Kidney epithelial cell (primary cell): ENCODE measurements at places on chromosomes 16 and 17. TPM values are rescaled to one million over a fixed set of nuclear protein-coding genes. Genes with fewer than 3 reads are reported as not detected.

Gene PDPR
- total RNA-seq: 26.3 and 29.8 TPM in 2 replicates

Gene TNFRSF17
- total RNA-seq: not detected in 2 replicates

- no peak for DNase-seq
Observed at GRCh38 chr17:50181144-50181543, 15.3 kb downstream of the SGCA start.

Gene KRTAP4-5
- total RNA-seq: not detected in 2 replicates

GRCh38 chr17:72380120-72380519 lies 259.3 kb downstream of the SOX9 start:
- DNase-seq: no peak

Gene ADAD2
- total RNA-seq: not detected in 2 replicates

DNA sequence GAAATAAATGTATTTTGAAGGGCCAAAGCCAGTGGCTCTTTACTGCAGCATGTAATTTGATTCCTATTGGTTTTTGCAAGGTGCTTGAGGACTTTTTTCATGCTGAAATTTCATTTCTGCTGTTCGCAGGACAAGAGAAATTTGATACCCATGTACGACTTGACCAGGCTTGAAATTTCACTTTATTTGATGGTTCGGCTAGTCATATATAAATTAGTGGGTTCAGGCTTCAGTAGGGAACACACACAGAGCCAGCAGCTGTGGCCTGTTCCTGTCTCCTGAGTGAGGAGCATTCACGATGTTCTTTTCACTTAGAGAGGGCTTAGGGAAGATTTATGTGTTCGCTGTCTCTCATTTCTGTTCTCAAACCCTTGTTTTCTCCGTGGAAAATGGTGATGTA lies 258.4 kb upstream of the CACNG5 start:
- no peak for DNase-seq

Gene SHISA9
- 32.8 and 36.4 TPM in 2 replicates for total RNA-seq

DNA sequence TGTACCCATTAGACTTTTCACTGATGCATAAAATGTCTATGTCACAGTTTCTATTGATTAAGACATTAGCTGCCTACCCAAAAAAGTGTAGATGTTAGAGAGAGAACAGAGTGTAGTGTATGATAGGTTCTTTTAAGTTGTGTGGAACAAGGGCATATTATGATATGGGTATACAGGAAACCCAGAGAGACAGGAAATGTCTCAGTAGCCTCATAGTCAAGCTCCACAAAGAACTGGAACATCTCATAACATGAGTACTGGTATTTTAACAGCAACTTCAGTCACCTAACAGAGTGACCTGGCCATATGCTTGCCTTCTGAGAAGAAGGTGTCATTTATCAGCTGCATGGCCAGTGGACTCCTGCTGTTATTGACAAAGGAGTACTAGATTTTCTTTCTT lies 128.1 kb downstream of the RGS9 start:
- DNase-seq: no peak

Gene SHISA6
- total RNA-seq: 0.55 and 0.71 TPM in 2 replicates

DNA sequence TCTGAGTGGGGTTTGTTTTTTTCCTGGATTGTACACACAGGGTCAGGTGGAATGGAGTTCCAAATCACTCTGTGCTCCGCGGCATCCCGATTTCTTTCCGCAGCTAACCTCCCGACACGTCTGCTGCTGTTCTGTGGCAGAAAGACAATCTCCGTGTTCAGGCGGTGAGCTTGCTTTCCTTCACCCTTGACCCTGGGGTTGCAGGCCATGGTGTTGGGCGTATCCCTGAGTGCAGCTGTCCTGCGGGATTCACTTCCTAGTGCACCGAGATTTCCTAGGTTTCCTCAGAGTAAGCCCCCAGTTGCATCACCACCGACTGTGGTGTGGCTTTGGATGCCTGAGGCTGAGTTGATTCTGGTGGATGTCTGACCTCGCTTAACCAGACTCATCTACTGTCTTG lies 7.8 kb upstream of the ARL6IP1 start:
- DNase-seq: no peak

Gene ATP5PD
- total RNA-seq: 247 and 275 TPM in 2 replicates

Gene CRAMP1
- 10.7 and 19.3 TPM in 2 replicates for total RNA-seq

DNA sequence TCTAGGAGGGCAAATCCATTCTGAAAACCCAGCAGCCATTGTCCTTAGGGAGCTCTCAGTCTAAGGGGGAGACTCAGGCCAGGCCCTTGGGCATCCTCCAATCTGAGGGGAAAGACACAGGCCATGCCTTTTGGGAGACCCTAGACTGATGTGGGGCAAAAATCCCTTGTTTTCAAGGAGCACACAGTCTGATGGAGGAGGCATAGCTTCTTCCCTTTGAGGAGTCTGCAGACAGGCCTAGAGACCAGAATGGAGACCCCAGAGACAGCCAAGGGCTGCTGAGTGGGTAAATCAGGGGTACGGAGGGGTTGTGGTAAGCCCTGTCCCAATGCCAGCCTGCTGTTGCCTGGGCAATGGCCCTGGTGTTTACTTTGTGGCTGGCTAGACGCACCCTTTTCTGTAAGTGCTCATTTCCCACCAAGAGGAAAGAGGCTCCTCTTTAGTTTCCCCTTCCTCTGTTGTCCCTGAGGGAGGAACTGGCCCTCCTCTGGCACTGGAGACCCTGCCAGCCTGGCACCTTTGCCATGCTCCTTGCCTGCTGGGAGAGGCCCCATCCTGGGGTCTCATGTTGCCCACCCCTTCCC lies 19.3 kb downstream of the ARHGAP23 start:
- no peak for DNase-seq

DNA sequence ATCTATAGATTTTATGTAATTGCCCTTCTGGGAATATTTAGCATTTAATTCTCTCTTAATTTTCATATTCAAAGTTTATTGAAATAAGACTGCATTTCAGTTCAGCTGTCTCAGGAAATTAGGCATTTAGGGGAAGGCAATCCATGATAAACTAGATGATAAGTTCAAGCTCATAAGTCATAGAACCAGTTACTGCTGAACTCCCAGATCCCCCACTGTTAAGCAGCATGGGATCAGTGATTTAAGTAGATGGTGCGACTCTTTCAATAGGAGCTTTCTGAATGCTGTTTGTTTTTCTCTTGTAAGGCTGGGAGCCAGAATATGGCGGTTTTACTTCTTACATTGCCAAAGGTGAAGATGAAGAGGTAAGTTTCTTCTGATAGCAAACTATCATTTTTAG lies 23.8 kb downstream of the OGFOD1 start:
- DNase-seq: no peak

DNA sequence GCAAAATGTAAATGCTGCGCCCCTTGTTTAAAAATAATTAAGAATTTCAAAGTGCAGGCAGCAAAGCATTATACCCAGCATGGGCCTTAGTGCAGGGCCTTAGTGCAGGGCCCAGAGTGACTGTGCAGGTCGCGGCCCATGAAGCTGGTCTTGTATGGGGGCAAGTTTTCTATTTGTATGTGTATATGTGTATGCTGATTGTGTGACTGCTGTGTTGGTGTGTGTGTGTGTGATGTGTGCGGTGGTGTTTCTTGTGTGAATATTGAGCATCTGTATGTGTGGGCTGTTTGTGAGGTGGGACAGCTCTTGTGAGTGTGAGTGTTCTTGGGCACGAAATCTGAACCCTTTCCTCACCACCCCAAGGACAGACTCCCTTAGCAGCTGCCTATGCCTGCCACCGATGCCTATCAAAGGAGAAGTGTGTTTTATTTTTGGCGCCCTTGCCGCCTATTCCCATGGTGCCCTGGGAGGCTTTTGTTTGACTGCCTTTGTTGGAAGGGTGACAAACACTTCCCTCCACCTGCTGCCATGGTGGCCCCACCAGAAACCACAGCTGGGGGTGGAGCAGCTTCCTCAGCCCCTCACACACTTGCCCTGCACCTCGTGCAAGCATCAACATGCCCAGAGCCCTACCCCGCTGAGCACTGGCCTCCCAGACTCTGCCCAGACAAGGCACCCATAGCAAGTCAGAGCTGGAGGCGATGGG lies 18.0 kb downstream of the CCR7 start:
- DNase-seq: no peak

Gene CD68
- 7.4 and 8.7 TPM in 2 replicates for total RNA-seq

- no peak for DNase-seq
Observed at GRCh38 chr17:41548844-41549595, 20.9 kb upstream of the KRT19 start.

Gene HID1
- 25.2 and 28.5 TPM in 2 replicates for total RNA-seq

DNA sequence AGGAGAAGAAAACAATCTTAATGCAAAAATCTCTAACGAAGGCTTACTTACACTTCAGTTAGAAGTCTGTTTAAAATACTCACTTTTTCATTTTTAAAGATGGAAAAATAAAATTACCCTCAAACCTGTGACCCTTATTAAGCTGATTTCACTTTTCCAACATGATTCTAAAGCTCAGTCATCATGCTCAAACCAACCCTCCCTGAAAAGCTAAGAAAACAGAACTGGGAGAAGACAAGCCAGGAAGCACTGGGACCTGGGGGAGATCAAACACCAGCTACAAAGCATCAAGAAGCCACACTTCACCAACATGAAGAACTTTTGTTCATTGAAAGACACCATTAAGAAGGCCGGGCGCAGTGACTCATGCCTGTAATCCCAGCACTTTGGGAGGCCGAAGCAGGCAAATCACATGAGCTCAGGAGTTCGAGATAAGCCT lies 88.8 kb downstream of the LITAF start:
- peak; percentile 26 for DNase-seq

DNA sequence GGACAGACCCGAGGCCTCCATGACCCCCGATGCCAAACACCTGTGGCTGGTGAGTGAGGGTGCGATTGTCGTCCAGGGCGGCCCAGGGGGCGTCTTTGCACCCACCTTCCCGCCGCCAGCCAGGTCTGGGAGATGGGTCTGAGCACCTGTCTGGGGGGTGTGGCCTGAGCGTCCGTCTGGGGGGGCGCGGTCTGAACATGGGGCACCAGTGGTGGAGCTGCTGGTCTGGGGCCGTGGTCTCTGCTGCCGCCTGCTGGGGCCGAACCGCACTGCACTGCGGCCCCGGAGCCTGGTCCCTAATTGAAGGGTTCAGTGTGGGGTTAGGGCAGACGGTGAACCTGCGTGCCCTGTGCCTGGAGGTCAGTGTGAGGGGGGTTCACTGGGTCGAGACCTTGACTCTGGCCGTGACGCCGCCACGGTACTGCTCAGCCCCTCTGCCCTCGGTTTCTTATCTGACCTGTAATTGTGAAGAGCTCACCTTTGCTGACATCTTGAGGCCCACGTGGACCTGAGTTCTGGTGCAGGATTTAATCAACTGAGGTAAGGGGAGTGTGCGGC lies 12.6 kb upstream of the TCF25 start:
- no peak for DNase-seq

Gene KCNH4
- total RNA-seq: 0.14 TPM in 1 of 2 replicates, not detected in the other

Gene SMIM5
- 0.89 and 1.7 TPM in 2 replicates for total RNA-seq

GRCh38 chr17:7677388-7678067 lies 9.8 kb downstream of the TP53 start:
- no peak for DNase-seq

Gene KRT222
- not detected in 2 replicates for total RNA-seq

Gene RGS11
- 0.21 TPM in 1 of 2 replicates, not detected in the other for total RNA-seq

- no peak for DNase-seq
Observed at GRCh38 chr17:80749611-80750010, 205.0 kb downstream of the RPTOR start.

- no peak for DNase-seq
Observed at GRCh38 chr17:34549966-34550365, 29.4 kb upstream of the TMEM132E start.

DNA sequence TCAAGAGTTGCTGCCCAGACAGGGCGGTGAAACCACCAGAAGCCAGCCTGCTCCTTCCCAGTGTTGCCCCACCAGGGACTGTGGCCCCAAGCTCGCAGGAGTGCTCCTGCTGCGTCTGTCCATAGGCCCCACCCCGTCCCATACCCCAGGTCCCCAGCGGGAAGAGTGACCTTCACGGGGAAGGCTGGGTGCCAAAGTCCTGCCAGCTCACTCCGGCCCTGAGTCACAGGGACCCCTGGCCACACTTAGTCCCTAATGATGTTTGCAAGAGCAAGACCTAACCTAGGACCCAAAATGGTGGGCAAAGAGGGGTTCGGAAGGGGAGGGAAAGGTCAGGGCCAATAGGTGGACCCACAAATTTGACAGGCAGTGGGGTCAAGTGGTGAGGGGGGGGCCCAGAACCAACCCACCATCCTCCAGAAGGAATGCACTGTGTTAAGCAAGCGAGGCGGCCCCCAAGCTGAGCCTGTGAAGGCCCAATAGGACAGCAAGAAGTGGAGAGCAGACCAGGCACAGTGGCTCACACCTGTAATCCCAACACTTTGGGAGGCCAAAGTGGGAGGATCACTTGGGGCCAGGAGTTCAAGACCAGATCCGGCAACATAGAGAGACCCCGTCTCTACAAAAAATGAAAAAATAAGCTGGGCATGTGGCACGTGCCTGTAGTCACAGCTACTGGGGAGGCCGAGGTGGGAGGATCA lies 3.3 kb downstream of the DOK4 start:
- DNase-seq: no peak

Gene LPCAT2
- 3.1 and 4.2 TPM in 2 replicates for total RNA-seq

GRCh38 chr17:9313346-9313745 lies 262.3 kb downstream of the STX8 start:
- DNase-seq: no peak

GRCh38 chr17:39794249-39794970 lies 56.7 kb downstream of the GRB7 start:
- DNase-seq: no peak

DNA sequence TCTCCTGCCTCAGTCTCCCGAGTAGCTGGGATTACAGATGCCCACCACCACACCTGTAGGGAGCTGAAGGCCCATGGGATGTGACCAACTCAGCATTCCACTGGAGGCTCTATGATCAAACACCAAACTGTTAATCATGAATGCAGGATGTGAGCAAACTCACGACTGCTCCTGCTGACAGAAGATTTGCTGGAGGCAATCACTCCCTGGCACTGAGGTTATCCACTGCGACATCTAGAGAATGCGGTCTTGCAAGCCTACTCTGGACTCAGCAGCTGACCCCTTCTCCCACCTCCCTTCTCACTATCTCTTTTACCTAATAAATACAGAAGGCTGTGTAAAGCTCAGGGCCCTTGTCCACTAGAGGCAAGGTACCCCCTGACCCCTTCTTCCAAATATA lies 4.9 kb downstream of the TEX14 start:
- no peak for DNase-seq

Gene ZNF785
- 8.8 and 9.7 TPM in 2 replicates for total RNA-seq
